ENCODE measurements at places on chromosomes 1 and 21. TPM values are rescaled to one million over a fixed set of nuclear protein-coding genes. Genes with fewer than 3 reads are reported as not detected.

The ELAVL4 gene
- total RNA-seq = not detected

The ST7L gene
- total RNA-seq = 13.4 TPM

The RGSL1 gene
- total RNA-seq = not detected

The SIM2 gene
- total RNA-seq = 11.5 TPM

The MPL gene
- total RNA-seq = not detected

The ORC1 gene
- 14.3 TPM for total RNA-seq

The SPATA6 gene
- 18.2 TPM for total RNA-seq

The SYF2 gene
- 28.9 TPM for total RNA-seq

The WNT2B gene
- 1.6 TPM for total RNA-seq

The CD1B gene
- total RNA-seq = not detected

The SMG5 gene
- 117 TPM for total RNA-seq

The AQP10 gene
- total RNA-seq = not detected

The GSTM4 gene
- total RNA-seq = 22.0 TPM

The HSD3B1 gene
- total RNA-seq = not detected

Measured in Panc1 (cell line).